ENCODE measurements at places on chromosomes 13 and 19. TPM values are rescaled to one million over a fixed set of nuclear protein-coding genes. Genes with fewer than 3 reads are reported as not detected.

Gene DHDH
- 0.49 TPM for total RNA-seq

Gene NLRP11
- not detected for total RNA-seq

Gene MBD3L2
- total RNA-seq, result not detected

Gene CA11
- 5.2 TPM for total RNA-seq

Gene LGALS7
- total RNA-seq, result 0.74 TPM

Gene ISOC2
- total RNA-seq, result 6.9 TPM

Gene MYH14
- 0.98 TPM for total RNA-seq

Gene CD22
- not detected for total RNA-seq

Gene RAB20
- total RNA-seq, result 1.7 TPM

Gene KLK3
- not detected for total RNA-seq

Gene BEST2
- total RNA-seq, result under 0.01 TPM

Gene KLK15
- not detected for total RNA-seq

Gene CCL25
- total RNA-seq, result 0.25 TPM

Gene FRY
- 72.0 TPM for total RNA-seq

Gene RBM26
- 48.2 TPM for total RNA-seq

Gene TMEM86B
- 0.98 TPM for total RNA-seq

Gene FGF21
- not detected for total RNA-seq

Gene TMPRSS9
- total RNA-seq, result 0.25 TPM

Gene PKN1
- 79.4 TPM for total RNA-seq

Gene NOSIP
- total RNA-seq, result 21.4 TPM

Gene INSR
- 65.4 TPM for total RNA-seq

Gene C5AR1
- total RNA-seq, result 0.25 TPM

Gene LIG1
- 24.3 TPM for total RNA-seq

Gene CRX
- not detected for total RNA-seq

Gene SHC2
- total RNA-seq, result 8.9 TPM

Gene ERCC2
- total RNA-seq, result 12.3 TPM

Gene TMEM255B
- total RNA-seq, result under 0.01 TPM

Gene C1QTNF9
- total RNA-seq, result not detected

Gene B3GNT3
- total RNA-seq, result not detected

Gene CKM
- not detected for total RNA-seq

Gene ANKRD27
- total RNA-seq, result 20.4 TPM

Gene WDR62
- 0.98 TPM for total RNA-seq

Gene ALKBH6
- 7.4 TPM for total RNA-seq

Gene CYP4F12
- under 0.01 TPM for total RNA-seq

Gene FCAR
- 0.98 TPM for total RNA-seq

Gene TEX26
- 0.74 TPM for total RNA-seq

Gene HSD11B1L
- 23.4 TPM for total RNA-seq

Gene CNN1
- total RNA-seq, result 0.74 TPM

Gene SMIM7
- 52.1 TPM for total RNA-seq

Gene UBL3
- total RNA-seq, result 65.2 TPM

Gene MIA
- total RNA-seq, result 0.74 TPM

Gene S1PR4
- not detected for total RNA-seq

Gene NAA16
- 35.7 TPM for total RNA-seq
